ENCODE measurements at places on chromosomes 5 and 9.

DNA sequence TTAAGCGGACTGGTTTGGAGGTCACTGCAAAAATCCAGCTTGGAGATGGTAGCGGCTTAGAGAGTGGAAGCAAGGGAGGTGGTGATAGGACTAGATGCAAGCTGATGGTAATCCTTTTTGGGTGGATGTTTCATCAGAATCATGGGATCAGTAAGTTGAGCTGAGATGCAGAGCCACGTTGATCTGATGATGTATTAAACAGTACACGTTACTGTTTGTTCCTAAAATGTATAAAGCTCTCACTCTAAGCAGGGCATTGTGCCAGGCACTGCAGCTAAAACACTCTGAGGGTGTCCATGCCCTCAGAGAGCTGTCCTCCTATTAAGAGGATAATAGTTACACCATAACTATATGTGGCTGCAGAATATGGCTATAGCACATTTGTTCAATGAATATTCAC lies 93.1 kb downstream of the JAKMIP2 start:
- DNase-seq: no peak

- no peak for DNase-seq
Observed at GRCh38 chr5:172556262-172556661, 84.8 kb upstream of the NEURL1B start.

DNA sequence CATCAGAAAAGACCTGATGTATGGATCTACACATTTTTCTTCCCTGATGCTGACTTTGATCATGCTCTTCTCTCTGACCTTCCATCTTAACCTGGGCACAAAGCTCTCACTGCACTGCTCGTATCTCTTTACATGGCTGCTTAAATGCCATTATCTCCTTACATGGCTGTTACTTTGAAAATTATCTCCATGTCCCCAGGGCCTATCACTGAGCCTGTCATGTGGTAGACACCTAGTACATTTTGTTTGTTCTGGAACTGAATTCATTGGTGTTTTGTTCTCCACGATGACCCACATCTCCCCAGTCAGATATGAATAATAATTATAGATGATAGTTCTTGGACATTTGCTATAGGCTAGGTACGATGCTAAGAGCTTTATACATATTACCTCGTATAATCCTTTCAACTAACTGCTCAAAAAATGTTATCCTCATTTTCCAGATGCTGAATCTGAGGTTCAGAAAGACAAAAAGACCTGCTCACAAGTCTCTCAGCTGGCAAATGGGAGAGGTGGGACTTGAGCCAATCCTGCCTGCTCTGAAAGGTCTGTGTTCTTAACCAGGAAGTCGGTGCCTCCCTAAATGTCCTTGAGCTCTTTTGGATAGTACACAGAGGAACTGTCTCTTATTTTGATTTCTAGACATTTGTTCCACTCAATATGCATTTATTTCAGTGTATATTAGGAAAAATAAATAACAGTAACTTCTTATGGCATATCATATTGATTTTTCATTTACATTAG lies 9.8 kb upstream of the CPEB4 start:
- peak; percentile 2 for DNase-seq

DNA sequence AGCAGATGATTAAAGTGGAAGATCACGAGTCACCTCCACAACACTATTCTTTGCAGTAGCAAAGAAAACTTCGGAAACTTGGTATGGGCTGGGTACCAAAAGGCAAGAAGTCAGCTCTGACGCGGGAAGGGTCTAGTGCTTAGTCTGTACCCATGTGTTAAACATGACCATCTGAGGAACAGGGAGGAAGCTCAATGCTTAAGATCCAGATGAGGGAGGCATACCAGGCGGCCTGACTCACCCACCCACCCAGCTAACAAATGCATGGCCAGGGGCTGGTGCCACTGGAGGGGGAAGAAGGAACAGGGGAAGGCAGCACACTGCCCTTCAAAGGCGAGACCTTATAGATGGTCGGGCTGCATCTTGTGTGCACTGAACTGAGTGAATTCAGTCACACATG lies 41.8 kb downstream of the CAMSAP1 start:
- no peak for DNase-seq

DNA sequence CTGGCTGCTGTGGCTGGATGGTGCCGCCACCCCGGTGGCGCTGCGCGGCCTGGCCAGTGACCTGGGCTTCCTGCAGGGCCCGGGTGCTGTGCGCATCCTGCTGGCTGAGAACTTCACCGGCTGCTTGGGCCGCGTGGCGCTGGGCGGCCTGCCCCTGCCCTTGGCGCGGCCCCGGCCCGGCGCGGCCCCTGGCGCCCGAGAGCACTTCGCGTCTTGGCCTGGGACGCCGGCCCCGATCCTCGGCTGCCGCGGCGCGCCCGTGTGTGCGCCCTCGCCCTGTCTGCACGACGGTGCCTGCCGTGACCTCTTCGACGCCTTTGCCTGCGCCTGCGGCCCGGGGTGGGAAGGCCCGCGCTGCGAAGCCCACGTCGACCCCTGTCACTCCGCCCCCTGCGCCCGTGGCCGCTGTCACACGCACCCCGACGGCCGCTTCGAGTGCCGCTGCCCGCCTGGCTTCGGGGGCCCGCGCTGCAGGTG lies 17.5 kb downstream of the CRB2 start:
- DNase-seq: no peak

DNA sequence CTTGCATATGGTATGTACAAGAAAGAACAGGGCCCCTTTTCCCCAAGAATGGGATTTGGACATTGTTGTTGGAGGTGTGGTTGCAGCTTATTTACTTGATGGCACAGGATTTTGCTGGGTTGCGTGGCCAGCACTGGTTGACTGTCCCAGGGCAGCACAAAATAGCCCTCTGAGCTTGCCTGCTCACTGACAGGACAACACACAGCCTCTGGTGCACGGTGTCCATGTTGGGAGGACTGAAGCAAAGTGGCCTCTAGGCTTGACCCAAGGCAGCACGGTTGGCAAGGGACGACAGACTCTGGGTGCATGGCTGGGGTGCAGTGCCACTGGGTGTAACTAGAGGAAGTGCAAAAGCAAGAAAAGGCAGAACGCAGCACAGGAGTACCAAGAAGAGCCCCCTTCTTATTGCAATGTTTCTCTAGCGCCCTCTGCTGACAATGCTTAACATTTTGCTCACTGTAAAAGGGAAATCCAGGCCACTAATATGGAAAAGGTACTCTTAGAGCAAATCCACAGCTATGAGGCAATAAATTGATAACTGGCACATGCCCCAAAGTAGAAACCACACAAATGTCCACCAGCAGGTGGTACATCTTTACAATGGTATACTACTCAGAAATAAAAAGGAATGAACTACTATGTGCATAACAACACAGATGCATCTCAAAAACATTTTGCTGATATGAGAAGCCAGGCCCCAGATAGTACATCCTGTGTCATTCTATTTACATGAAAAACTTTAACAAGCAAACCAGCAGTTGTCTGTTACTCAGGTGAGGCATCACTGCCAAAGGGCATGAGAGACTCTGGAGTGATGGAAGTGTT lies 47.4 kb upstream of the BARX1 start:
- peak; percentile 70 for DNase-seq

DNA sequence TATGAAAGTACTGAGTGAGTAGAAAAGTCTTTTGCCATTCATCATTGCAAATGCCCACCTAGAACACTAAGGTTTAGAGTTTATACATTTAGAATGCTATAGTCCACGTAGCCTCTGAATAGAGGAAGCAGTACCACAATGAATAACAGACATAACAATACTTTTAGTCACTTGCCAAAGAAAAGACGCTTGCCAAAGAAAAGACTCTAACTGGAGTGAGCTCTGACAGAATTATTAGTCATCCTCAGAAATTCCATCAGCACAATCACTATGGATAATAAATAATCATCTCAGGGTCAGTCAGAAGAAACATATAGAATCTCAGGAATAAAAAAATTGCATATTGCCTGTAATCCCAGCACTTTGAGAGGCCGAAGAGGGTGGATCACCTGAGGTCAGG lies 168.5 kb upstream of the TARS1 start:
- DNase-seq: no peak

- DNase-seq: peak; percentile 84
Observed at GRCh38 chr9:119556129-119556875, 187.1 kb upstream of the BRINP1 start.

- no peak for DNase-seq
Observed at GRCh38 chr9:10112798-10113197, 500.0 kb downstream of the PTPRD start.
